Occipital lobe (tissue), 3 donors: ENCODE measurements at places on chromosomes 1 and 21. TPM values are rescaled to one million over a fixed set of nuclear protein-coding genes. Genes with fewer than 3 reads are reported as not detected.

- DNase-seq, result no peak
Observed at GRCh38 chr1:70324683-70325082, 29.8 kb downstream of the ANKRD13C start.

DNA sequence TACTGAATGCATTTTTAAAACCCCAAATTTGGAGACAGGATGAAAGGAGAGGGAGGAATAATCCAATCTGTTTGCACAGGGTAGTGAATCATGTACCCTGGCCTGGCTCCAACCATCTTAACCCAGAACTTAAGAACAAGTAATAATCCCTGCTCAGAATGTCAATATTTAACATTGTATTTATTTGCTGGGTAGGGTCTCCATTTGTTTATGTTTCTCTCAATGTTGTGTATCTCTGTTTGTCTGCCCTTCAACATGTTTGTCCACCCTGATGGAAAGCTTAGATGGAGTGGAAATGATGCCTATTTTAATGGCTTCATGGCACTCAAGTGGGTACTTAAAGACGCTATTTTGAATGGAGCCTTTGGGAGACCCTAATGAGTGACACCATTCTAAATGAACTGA lies 54.4 kb upstream of the CDC42BPA start:
- no peak for DNase-seq

DNA sequence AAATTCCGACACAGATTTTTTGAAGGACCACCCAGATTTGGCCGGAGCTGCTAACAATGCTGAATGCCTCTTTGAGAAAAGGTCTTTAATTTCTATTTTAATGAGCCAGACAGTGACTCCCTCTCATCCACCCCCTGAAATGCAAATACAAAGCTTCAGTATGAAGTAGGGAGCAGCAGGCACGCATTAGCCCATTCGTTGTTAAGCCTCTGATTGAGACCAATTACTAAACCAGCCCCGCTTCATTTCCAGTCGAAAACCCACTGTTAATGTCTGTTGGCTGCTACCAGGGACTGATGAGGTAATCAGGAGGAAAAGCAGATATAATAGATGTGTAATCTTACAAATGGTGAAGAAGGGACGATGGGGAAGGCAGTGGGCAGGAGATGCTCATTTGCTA lies 4.8 kb upstream of the C8A start:
- no peak for DNase-seq

DNA sequence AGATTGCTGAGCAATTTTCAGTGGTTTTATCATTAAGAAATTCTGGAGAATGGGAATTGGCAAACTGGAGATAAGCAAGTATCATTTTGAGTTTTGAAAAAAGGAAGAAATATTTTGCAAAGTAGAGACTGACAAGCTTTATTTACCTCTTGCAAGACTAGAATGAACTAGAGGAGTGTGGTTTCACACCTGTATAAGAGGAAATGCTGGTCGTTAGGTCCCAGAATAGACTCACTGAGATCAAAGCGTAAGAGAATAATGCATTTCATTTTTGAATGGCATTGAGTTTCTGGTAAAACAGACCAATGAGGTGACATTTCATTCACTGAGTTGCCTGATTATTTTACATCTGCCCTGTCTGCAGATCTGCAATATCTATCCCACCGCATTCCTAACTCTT lies 308.1 kb downstream of the ADGRL2 start:
- DNase-seq, result no peak

- no peak for DNase-seq
Observed at GRCh38 chr21:37658121-37658816, 258.0 kb downstream of the KCNJ6 start.

DNA sequence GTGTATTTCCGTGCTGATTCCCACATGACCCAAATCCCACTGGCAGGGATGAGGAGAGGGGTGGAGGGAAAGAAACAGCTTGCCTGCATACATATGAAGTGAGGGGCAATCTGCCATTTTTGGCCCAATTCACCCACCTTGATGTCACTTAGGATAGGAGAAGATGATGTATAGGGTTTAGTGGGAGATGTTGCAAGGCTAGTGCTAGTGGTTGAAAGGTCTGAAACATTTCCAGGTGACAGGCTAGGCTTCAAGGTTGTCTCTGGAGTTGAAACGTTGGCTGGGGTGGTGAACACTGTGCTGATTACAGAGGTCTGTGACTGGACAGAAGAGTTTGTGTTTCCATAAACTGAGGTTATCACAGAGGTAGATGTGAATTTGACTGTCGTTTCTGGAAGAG lies 12.1 kb downstream of the CD34 start:
- no peak for DNase-seq

DNA sequence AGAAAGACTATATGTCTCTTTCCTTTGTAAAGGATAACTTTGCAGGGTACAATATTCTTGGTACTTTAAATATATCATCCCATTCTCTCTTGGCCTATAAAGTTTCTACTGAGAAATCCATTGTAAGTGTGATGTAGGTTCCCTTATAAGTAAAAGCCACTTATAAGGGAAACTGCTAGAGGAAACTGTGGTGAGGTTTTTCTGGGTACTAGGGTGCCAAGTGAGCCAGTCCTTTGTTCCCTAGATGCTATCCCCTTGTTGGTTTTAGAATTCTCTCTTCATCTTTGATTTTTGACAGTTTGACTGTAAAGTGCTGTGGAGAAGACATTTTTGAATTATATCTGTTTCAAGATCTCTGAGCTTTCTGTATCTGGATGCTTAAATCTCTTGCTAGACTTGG lies 108.9 kb upstream of the NEK7 start:
- no peak for DNase-seq

DNA sequence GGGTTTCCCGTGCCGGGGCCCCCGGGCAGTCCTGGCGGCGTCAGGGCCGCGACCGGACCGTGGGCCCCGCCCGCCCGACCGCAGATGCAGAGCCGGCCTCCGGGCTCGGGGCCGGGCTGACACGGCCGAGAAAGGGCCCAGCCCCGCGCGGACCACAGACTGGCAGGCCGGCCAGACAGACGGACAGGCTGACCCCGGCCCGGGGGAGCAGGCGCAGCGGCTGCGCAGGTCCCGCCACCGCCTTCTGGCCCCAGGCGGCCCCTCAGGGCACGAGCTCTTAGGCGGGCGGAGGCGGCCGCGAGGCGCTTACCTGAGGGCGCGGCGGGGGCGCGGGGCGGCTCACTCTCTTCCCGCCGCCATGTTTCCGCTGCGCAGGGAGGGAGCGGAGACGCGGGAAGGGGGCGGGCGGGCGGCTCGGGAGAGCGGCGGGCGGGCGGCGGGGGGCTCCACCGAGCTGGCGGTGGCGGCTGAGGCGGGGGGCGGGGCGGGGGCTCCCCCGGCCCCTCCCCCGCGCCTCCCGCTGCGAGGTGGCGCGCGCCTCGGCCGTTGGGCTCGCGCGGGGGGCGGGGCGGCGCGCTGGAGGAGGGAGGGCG lies at the start of gene SCMH1:
TSS of gene SCMH1 (minus strand) at position 558 of the 593 bp plus-strand sequence. CDS start 56,173 bp downstream, outside the sequence.
- DNase-seq, result no peak

EPHA10 gene
- 10.1 TPM for total RNA-seq

LENEP gene
- total RNA-seq, result 2.7 TPM

GRCh38 chr1:162285149-162285561 lies 91.5 kb downstream of the SPATA46 start:
- no peak for DNase-seq

DMBX1 gene
- total RNA-seq, result not detected

CKS1B gene
- total RNA-seq, result 12.2 TPM

DNA sequence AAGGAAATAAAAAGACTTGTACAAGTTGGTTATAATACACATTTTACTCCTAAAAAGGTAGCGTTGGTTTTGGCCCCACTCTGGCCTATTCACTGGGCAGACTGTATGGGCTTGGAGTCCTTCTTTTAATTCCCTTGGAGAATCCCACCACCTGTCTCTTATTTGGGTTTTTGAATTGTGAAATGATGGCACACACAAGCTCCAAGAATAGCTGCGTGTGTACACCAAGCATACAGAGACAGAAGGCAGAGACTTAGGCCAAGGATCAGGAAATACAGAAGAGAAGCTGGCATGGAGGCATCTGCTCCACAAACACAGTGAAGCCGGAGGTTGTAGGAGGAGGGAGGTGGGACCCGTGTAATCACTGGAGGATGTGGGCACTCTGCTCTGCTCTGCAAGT lies 29.1 kb downstream of the DDR2 start:
- DNase-seq, result no peak

DNA sequence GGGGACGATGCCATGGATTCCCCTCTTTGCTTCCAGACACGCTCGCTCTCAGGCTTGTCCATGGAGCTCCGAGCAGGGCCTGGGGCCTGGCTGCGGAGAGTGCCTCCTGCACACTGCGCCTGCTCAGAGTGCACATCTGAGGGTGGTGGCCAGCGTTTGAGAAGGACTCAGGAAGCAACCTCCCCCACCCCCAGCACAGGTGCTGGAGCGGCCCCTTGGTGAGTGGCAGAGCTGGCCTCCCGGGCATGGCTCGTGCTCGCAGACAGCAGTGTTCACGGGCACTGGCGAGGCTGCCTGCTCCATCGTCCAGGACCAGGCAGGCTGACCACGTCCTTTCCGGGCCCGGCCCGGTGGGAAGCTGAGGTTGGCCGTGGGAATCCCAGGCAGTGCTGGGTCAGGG lies 2.8 kb downstream of the SPATC1L start:
- DNase-seq, result no peak

GRCh38 chr1:28421744-28422143 lies 52.2 kb downstream of the PHACTR4 start:
- no peak for DNase-seq

PANK4 gene
- total RNA-seq, result 26.0 TPM

GRCh38 chr21:25115021-25115420 lies 492.3 kb downstream of the MRPL39 start:
- no peak for DNase-seq

CD247 gene
- 2.3 TPM for total RNA-seq

DNA sequence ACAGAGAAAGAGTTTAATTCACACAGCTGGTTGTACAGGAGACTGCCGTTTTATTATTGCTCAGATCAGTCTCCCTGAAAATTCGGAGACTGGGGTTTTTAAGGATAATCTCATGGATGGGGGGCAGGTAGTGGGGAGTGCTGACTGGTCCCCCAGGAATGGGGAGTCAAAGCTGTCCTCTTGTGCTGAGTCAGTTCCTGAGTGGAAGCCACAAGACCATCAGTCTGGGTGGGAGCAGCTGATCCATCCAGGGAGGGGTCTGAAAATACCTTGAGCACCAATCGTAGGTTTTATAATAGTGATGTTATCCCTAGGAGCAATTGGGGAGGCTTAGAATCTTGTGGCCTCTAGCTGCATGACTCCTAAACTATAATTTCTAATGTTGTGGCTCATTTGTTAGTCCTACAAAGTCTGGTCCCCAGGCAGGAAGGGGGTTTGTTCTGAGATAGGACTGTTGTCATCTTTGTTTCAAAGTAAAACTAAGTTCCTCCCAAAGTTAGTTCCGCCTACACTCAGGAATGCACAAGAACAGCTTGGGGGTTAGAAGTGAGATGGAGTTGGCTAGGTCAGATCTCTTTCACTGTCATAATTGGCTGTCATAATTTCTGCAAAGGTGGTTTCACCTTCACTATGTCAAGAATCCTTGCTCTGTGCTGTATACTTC lies 50.3 kb downstream of the TRAF5 start:
- DNase-seq, result no peak

GRCh38 chr1:84083307-84083706 lies 60.8 kb upstream of the PRKACB start:
- no peak for DNase-seq

GRCh38 chr21:32909393-32909792 lies 116.3 kb upstream of the OLIG2 start:
- DNase-seq, result no peak

DNA sequence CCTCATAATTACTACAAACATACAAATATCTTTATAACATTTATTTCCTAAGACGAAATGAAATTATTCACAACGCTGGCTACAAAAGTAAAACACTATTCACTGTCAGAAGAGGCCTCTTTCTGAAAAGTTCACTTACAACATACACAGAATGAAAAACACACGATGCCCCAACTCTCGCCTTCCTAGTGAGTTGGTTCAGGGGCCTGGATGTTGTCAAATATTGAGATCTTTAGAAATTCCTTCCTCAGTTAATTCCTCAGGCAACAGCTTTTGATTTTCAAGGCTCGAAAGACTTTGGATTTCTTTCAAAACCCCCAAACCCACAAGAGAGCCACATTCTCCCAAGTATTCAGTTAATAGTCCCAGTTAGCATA lies 14.2 kb upstream of the KCNE1 start:
- no peak for DNase-seq

- DNase-seq, result no peak
Observed at GRCh38 chr1:211331011-211331709, 4.5 kb downstream of the TRAF5 start.

TRAF5 gene
- 13.9 TPM for total RNA-seq

GRCh38 chr21:39381009-39381408 lies 32.1 kb upstream of the HMGN1 start:
- DNase-seq, result no peak

DNA sequence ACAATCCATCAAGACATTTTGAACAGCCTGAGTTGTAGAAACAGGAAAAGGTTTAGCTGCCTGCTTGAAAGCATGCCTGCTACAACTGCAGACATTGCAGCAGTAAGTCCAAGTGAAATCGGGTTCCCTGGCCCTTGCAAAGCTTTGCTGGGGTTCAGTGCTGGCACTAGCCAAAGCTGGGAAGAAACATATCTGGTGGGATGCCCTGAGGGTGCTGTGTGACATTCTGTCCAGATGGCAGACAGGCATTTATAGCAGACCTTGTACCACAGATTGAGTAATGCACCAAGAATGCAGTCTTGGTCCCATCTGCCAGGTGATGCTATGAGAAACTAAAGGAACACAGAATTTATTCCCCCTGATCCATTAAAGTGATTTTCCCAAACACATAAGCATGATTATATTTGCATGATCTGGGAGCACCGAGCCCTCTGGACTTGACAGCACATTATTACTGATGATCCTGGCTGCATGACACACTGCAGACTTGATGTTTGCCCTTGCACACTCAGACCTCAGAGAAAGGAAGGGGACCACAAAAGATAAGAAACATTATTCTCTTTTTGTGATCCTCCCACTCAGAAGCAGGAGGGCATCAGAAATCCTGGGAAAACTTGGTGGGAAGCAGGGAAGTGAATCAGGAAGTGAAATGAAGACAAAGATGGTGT lies 223.7 kb upstream of the FAM78B start:
- DNase-seq, result no peak

- no peak for DNase-seq
Observed at GRCh38 chr1:64895500-64895899, 70.8 kb downstream of the JAK1 start.

DNA sequence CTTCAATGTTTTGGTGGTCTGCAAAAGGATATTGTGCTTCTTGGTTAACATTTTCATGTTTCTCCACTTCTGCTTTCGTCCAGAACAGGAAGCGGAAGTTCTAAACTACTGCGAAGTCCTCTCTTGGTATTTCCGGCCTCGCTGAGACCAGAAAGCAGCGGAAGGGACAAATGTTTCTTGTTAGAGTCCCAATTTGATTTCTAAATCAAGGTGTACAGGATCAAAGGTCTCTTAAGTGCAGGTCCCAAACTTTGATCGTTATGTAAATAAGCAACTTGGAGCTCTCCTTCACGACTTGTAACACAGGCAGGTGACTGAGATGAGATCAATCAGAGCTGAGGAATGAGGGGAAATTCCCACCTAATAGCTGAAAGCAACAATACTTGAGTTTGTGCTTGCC lies 40.1 kb upstream of the HMCN1 start:
- no peak for DNase-seq

DDX59 gene
- total RNA-seq, result 20.0 TPM

- DNase-seq, result no peak
Observed at GRCh38 chr1:30437059-30437576, 286.3 kb downstream of the MATN1 start.
